NCI-H526 treated with DMSO at 0.1 percent for 48 hours (cell line): ENCODE measurements at places on chromosomes 6 and 20.

DNA sequence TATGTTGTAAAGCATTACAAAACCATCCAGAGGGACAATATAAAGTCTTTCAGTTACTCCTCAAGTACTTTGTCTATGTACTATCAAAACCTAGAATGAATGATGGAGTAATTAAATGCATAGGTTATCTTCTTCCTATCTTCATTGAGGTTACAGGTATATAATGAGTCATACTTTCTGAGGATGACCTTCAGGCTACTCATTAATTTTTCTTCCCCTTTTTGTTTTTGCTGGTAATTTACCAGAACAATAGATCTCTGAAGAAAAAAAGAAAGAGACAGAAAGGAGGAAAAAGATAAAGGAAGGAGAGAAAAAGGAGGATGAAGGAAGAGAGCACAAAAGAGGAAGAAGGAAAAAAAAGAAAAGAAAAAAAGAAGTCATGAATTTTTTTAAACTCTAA lies 398.4 kb downstream of the TBC1D32 start:
- DNase-seq = no peak

DNA sequence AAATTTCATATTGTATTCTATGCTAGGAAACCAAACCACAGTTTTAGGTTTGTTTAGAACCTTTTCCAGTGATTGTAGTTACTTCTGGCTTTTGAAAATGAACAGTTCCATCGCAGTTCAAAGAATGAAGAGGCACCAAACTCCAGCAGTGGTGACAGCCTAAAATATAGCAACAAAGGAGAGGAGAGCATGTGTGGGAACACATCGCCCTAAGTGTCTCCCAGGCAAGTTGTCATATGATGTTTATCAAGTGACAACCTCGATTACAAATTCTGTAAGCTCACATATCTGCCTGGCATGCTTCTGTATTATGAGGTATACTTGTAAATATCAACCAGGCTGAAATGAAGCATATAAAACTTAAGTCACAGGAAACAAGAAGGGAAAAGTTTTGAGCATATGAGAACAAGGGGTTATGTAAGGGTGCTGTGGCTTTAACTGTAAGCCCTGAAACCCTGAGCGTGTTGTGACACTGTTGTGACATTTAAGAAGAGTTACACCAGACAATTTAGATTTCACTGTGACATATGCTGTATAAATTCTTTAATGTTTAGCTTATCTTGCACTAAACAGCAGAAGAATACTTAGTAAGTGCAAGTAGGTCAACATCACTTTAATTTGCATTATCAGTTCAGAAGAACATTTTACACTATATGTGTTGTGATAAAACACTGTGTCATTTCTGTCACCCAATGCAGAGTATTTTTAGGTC lies 29.1 kb upstream of the FBXL4 start:
- peak; percentile 67 for DNase-seq

- no peak for DNase-seq
Measured at GRCh38 chr20:63148696-63149095, 67.2 kb downstream of the YTHDF1 start.

- DNase-seq = no peak
Measured at GRCh38 chr6:88983532-88983931, 20.1 kb upstream of the RNGTT start.

- no peak for DNase-seq
Measured at GRCh38 chr6:154460306-154461071, 50.0 kb downstream of the CNKSR3 start.

DNA sequence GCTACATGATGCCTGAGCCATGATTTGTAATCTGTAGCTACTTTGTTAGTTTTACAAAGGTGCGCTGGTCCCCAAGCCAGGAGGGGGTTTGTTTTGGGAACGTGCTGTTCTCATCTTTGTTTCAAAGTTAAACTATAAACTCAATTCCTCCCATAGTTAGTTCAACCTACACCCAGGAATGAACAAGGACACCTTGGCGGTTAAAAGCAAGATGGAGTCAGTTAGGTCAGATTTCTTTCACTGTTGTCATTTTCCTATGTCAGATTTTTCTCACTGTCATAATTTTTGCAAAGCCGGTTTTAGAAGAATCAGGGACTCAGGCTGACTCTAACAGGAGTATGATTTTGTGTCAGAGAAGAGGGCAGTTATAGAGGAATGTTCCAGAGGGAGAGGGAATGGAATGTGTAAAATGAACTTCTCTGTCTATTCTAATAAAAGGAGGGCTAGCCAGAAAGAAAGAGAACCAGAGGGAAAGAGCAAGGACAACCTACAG lies 2.3 kb upstream of the GMPR start:
- DNase-seq = no peak

DNA sequence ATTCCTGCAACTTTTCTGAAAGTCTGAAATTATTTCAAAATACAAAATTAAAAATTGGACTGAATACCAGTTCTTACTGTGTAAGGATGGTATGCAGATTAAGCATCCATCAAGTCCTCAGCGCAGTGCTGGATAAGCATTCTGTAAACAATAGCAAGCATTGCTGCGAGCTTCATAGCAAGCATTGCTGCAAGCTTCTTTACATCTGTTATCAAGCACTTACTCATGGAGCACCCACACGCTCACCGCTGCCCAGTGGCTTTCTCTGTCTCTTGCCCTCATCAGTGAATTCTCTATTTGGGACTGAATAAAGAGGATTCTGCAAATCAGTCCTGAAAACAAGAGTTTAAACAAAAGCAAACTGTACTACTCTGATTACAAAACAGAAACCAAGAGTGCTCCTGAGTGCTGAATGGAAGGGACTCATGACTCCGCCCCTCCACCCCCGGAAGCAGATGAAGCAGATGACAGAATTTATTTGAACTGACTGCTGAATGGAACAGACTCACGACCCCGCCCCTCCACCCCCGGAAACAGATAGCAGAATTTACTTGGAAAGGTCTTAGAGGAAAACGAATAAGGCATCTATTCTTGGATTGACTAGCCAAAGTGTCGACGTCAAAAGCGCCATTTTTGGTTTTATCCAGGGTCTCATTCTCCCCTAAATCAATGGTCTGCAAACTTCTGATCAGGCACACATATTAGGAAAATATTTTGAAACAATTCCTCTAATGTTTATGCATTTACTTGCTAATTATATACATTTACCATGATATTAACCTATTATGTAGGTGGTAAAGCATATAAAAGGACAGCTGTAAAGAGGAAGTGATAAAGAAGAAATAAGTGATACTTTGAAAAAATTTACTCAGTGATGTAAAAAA lies 22.1 kb upstream of the EYA2 start:
- DNase-seq = no peak

DNA sequence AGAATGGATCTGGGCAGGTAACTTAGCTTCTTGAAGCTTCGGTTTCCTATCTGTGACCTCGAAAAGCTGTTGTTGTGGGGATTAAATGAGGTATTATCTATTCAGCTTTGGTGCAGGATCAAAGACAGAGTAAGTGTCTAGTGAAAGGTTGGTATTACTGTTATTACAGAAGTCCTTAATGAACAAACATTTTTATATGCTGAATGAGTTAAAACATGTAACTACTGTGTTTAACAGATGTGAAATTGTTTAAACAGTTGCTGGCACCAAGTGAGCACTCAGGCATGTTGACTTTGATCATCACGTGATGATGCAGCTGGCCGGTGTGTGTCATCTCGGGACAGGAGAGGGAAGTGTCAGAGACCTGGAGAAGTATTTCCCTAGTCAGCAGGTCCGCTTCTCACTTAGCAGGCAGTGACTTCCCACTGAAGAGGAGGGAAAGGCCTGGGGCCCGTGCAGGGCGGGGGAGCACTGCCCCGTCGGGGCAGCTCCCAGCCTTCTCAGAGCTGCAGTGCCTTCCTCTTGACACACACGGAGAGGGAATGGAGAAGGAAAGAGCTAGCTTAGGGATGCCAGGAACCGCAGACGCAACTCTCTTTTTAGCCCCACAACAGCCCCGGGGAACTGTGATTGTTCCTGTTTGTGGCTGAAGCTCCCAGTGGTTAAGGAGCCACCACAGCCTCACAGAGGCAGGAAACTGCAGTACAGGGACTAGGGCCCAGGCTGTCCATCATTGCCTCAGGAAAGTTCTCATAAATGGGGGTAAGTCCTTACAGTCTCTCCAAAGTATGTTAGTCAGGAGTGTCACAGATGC lies 18.0 kb downstream of the TUBB2A start:
- DNase-seq = peak; percentile 67

DNA sequence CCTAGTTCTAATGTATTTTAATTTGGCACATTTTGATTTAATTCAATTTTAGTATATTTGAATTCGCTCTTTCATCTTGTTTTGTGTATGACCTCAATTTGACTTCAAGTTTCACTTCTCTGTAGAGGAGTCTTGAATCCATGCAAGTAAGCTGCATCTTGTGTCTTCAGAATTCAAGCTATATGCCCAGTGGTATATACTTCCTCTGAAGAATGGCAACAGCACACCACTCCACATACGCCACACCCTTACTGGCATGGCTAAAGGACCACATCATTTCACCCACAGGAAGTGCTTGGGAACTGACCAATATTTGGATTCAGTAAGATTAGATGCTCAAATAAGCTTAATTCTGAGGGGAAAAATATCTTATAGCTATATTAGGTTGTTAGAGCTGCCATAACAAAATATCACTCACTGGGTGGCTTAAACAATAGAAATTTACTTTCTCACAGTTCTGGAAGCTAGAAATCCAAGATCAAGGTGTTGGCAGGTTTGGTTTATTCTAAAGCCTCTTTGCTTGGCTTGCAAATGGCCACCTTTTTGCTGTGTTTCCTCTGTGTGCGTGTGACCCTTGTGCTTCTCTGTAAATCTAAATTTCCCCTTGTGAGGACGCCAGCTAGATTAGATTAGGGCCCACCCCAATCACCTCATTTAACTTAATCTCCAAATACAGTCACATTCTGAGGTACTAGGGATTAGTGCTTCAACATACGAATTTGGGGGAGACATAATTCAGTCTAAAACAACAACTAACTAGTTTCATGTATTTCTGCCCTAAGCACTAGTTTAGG lies 2.8 kb upstream of the ASF1A start:
- no peak for DNase-seq

GRCh38 chr6:118869350-118869749 lies 24.6 kb upstream of the ASF1A start:
- DNase-seq = no peak

- DNase-seq = no peak
Measured at GRCh38 chr20:4812641-4813075, 90.9 kb downstream of the PRND start.

DNA sequence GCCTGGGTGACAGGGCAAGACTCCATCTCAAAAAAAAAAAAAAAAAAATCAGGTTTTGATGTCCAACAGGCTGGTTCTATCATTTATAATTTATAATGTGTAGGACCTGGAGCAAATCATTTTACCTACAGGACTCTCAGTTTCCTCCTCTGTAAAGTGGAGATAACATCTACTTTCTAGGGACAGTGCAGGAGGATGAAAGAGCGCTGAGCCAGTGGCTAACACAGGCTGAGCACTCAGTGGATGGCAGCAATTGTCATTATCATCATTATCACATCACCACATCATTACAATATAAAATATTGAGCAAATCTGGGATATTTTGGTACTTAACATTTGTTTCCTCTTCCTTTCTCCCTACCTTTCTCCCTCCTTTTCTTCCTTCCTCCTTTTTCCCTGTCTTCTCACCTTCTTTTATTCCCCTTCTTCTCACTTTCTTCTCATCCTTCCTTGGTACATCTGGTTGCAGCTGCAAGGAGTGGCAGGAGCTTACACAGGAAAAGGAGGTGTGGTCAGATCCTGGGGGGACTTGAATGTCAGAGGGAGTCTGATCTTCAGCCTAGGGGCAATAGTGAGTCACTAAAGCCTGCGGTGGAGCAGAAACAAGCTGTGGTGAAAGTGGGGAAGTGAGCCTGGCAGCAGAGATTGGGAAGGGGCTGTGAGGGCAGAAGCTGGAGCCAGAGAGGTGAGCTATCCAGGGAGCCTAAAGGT lies 24.6 kb upstream of the CTNNBL1 start:
- no peak for DNase-seq

DNA sequence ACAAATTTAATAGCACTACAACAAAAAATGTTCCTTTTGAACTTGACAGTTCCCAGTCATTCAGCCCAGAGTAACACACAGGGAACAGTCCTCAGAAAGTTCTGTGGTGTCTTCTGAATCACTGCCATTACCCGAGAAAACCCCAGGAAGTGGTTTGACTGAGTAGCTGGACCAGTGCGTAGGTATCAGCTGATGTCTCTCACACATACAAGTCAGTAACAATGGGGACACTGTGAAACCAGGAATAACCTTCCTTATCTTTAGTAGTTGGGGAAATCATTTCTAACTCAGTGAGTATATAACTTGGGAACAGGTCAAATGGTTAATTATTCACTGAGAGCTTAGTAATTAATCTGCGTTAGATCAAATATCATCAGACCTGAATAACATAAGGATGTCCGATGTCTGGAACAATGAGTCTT lies 73.1 kb downstream of the HIVEP2 start:
- no peak for DNase-seq

GRCh38 chr20:57553376-57554018 lies 7.4 kb upstream of the PCK1 start:
- no peak for DNase-seq

DNA sequence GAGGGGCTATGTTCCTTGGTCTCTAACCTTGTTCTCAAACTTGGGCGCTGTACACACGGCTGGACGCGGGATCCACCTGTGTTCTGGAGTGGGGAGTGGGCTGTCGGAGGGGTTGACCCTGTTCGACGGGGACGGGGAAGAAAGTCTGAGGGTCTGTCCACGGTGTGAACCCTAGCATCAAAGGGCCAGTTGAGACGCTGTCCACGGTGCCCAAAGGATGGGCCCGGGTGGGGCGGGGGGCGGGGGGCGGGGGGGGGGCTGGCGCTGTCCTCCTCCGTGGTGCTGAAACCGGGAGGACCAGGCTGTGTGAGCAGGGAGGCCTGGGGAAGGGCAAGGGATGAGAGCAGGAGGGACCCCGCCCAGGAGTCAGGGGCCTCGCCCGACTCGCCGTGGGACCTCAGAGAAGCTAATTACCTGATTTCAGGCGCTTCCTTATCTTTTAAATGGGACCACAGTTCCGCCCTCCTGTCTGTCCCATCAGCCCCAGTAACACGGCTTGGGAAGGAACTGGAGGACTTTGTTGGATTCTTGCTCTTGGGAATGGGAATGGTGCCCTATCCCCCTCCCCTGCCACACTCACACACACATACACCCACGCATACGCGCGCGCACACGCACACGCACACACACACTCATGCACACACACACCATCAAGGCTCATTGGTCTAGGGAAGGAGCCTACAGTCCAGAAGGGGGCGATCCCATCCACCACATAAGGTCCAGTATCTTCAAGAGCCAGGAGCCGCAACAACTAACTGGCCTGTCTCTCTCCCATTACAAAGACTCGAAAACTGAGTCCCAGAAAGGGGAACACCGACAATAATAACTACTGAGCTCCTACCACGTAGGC lies 1.0 kb upstream of the VSTM2L start:
- DNase-seq = peak; percentile 47

- DNase-seq = no peak
Measured at GRCh38 chr6:3910106-3910663, 61.0 kb downstream of the FAM50B start.
